ENCODE measurements at places on chromosomes 5 and 9.

GRCh38 chr9:78001946-78002731 is 29.5 kb downstream of the GNAQ start:
- DNase-seq: no peak

DNA sequence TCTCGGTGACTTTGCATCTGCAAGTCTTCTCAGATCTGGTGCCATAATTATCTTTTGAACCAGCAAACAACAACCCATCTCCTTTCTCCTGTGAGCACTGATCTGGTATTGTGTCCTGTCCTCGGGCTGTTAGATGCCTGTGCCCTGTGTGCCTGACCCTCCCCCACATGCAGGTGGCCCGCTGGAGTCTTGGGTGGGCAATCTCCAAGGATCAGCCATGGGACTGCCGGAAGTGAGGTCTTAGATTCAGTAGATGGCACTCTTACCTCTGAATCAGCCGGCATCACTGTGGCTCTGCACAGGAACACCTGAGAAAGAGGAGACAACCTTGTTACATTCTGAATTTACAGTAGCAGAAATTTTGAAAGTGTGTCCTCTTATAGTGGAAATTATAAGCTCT is 172.4 kb downstream of the IRX2 start:
- DNase-seq: peak; percentile 12

GRCh38 chr9:131253891-131254491 is 22.3 kb downstream of the FAM78A start:
- no peak for DNase-seq

- no peak for DNase-seq
Observed at GRCh38 chr5:72465601-72466563, 41.3 kb downstream of the ZNF366 start.

DNA sequence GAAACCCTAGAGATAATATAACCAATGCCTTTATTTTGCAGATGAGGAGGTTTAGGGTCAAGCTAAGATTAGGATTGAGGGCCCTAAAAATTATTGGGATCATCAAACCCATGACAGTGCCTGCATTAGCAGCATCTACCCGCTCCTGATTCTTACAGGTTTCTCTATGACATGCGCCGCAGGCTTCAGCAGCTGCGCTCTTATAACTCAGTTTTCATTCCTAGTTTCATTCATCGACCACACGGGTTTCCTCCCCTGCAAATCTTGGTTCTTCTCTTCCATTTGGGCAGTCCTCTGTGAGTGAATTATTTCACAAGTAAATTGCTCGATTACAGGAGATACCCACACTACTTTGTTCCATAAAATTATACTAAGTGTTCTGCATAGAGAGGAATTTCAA is 137.2 kb downstream of the SLC24A2 start:
- DNase-seq: no peak

DNA sequence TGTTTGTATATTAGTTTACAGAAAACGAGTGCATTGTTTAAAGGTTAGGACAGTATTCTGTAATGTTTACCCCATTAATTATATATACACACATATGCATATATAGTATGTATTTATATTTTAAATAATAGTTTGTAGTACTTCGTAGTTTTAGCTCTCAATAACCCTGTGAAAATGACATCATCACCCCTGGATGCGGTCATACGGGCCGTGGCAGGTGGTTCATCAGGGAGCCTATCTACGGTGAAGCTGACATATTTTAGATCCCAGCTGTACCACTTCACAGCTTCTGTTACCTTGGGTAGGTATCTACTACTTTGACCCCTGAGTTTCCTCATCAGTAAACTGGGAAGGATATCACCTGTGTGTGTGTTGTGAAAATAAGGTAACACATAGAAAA is 87.1 kb downstream of the NR3C1 start:
- no peak for DNase-seq

DNA sequence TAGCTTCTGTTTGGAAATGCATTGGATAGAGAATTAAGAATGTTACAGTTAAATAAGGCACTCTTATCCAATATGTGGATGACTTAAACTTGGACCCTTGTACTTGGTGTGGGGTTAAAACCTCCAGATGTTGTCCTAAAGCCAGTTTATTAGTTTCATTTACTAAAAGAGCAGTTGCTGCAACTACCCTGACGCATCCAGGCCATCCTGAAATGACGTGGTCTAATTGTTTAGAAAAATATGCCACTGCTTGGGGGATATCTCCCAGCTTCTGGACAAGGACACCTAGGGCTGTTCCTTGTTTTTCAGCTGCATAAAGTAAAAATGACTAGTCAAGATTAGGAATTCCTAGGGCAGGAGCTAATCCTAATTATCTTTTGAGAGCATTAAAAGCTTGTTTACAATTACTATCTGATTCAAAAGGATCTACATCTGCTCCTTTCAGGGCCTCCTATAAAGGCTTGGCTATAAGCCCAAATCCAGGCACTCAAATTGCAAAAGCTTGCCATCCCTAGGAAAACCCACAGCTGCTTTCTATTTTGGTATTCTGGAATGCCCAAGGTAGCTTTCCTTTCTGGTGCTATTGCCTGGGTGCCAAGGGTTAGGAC is 45.7 kb upstream of the SLCO4C1 start:
- DNase-seq: peak; percentile 74

DNA sequence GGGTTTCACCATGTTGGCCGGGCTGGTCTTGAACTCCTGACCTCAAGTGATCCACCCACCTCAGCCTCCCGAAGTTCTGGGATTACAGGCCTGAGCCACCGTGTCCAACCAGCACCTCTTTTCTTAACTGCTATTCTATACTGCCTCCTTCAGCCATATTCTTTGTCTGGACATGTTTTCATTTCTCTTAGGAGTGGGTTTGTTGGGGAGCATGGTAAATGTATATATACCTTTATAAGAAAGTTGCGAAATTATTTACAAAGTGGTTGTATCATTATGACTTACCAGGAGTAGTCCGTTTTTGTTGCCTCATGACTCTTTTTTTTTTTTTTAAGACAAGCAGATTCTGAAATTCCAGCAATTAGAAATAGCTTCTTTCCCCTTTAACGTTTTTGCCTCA is 38.7 kb downstream of the CDC42SE2 start:
- no peak for DNase-seq

DNA sequence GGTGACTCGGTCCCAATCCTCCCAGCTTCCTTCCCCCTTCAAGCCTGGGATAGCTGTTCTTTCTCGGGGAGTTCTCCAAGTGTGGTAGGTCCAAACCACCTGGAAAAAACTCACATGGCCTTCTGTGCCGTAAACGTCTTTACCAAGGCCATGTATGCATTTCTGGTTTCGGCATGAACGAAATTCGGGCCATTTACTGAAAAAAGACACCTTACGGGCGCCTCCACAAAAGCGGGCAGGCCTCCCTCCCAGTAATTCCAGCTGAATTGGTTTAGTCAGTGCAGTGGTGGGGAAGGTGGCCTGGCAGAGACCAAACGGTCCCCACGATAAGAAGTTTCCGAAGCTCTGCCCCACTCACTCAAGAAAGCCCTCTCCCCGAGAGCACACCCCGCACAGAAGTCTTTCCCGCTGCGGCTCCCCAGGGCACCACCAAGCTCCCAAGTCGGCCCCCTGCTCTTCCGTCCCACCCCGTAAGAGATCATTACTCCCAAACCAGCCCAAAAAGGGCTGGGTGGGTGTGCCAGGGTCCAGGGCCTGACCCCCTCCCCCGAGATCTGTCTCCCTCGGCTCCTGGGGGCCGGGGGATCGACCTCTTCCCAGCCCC is 86.3 kb upstream of the MELK start:
- no peak for DNase-seq

DNA sequence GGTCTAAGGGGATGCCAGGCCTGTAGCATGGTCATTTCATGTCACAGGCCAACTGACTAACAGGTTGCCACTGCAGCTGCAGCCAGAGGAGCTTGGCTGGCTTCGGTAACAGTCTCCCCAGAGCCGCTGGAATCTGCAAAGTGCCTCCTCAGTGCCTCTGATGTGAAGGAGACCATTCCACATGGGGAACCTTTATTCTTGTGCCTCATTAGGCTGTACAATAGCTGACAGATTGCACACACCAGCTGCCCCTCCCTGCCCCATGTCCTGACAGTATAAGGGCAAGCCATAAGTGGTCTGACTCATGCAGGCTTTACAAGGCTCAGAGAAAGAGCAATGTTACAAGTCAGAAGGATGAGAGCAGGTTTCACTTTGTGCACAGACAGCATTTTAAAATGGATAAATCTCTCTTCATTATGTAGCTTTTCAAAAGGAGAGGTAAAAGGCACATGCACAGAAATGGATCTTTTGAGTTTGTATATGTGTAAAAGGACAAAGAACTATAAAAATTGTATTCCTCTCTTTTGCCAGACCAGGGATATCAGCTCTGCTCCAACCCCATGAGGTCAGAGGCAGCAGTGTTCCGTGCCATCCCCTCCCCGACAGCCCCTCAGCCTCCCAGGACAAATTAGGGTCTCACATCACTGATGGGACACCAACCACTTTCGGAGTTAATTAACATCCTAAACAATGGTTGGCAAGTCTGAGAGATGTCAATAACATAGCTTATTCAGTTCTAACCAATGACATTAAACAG is 467.8 kb downstream of the TMEM232 start:
- DNase-seq: no peak

DNA sequence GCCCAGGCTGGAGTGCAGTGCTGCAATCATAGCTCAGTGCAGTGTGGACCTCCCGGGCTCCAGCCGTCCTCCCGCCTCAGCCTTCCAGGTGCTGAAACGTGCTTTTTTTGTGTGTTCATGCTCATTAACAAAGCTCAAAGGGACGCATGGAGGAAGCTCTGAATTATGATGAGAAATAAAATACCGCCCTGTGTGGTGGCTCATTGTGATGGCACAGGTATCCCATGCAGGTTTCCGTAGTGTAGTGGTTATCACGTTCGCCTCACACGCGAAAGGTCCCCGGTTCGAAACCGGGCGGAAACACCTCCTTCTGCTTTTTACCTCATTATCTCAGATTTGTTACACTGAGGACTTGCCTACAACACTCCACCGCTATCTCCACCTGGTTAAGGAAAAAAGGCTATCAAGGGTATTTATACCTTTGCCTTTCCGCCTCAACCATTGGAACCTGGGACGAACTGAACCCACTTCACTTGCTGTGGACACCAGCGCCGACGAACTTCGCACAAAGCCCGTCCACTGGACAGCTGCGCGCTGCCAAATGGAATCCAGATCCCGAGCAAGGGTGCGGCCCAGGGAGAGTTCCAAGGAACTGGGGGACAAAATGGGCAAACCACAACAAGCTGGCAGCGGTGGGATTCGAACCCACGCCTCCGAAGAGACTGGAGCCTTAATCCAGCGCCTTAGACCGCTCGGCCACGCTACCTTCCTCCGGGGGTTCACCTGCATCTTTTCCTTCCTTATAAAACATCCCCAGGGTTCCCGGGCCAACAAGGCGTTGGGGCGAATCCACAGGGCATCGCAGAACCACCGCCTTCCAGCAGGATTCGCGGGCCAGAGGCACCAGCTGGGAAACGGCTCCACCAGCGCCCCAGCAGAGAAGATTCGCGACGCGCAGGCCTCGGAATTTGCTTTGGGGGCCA is 26.3 kb downstream of the OR2V2 start:
- no peak for DNase-seq

DNA sequence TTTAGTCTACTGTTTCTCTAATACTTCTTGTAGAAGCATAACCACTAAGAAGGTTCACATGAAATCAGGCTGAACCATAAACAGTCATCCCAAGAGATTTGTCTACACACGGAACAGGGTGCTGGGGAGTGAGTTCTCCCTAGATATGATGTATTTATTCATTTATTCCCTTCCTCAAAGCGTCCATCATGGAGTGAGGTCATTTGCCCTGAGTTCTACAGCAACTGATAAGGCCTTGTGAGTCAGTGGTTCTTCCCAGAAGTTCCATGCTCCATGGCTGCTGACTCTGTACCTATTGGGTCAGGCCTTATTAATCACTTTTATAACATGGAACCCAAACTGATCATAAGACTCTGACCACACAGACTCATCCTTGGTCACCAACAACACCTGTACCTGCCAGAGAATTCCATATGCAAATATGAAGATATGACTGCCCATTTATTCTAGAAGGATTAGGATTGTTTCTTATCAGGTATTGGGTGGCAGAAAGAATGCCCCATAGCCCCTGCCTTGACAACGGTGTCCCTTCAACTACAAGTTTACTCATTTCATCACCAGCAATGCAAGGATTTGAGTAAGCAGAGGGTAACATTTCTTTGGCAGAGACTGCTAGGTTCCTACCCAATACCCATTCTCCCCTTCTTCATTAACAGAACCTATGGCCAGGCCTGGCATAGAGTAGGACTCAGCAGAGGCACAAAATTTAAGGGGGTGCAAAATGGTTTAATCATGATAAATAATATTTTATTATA is 118.1 kb downstream of the LHFPL2 start:
- DNase-seq: no peak

DNA sequence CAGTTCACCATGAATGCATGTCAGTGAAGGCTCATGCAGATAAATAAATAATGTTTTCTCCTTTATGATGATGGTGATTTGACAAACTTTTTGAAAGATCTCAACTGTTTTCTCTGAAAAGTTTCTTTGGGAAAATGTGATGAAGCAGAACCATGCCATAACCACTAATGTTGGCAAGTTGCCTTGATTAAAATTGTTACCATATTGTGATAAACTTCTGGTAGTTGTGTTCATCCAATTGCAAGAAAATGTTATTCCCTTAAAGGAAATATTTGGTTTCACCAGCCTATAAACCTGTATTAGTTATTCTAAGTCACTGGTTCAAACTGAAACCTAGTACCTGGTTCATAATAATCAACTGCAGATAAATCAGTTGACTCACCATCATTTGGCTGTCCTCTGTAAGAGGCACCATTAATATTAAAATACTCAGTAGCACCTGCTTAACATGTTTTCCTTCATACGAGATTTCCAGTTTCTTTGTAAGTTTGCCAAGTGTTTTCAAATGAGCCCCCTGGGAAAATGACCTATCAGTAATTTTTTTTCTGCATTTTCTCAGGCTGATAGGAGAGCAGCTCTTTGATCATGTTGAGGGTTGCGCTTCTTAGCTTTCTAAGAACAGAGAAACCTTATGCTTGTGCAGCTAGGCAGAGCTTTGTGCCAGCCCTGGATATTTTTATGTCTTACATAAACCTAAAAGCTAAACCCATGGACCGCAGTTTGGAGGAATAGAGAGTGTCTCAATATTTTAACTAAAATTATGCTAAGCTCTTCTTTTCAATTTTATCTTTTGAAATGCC is 88.0 kb downstream of the LURAP1L start:
- DNase-seq: no peak

- DNase-seq: no peak
Observed at GRCh38 chr9:128588581-128589233, 36.3 kb downstream of the SPTAN1 start.

- DNase-seq: no peak
Observed at GRCh38 chr5:71948206-71948605, 159.1 kb upstream of the MAP1B start.

- peak; percentile 80 for DNase-seq
Observed at GRCh38 chr9:21688108-21689102, 114.0 kb upstream of the MTAP start.

Data from NCI-H2029 (cell line).